ENCODE measurements at places on chromosomes 5 and 9.

- DNase-seq: no peak
Observed at GRCh38 chr5:6673963-6674362, 39.3 kb upstream of the TENT4A start.

GRCh38 chr9:33852216-33852826 lies 35.4 kb downstream of the UBE2R2 start:
- no peak for DNase-seq

- DNase-seq: no peak
Observed at GRCh38 chr9:82148901-82149461, 160.4 kb downstream of the SPATA31D1 start.

DNA sequence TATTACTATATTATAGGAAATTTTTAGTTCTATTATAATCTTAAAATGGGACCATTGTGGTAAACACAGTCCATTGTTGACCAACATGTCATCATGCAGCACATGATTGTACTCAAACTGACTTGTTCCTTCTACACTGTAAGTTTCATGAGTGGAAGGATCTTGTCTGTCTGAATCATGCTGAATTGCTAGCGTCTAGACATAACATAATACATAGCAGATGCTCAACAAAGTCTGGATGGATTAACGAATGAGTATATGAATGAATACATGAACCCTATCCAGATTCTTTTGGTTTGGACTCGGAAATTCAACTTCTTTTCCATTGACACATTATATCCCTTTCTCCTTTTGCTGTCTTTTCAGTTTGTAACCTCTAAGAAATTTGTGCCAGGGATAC lies 429.2 kb upstream of the SGCD start:
- no peak for DNase-seq
